Prostate gland (tissue), 2 donors: ENCODE measurements at places on chromosomes 4 and X.
A peak's percentile ranks its signal among the peaks of the same experiment; 100 is the strongest.

GRCh38 chr4:32161392-32161791 lies 1441.2 kb downstream of the PCDH7 start:
- DNase-seq: no peak

DNA sequence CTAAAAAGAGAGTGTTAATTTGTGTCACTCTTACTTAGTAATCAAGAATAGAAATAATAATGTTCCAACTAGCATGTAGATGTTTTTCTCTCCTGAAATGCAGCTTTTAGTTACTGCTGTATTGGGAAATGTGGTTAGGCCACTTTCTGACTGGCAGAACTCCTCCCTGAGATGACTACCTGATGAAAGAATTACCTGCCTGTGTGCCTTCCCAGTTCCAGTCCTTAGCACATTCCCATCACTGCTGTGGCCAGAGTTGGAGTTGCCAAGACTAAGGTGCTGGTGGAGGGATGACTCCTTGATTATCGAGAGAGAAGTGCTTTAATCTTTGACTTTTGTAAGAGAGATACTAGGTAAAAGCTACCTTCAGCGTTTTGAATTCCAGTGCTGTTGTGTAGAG lies 9.5 kb downstream of the GAB1 start:
- DNase-seq: peak; percentile 42

DNA sequence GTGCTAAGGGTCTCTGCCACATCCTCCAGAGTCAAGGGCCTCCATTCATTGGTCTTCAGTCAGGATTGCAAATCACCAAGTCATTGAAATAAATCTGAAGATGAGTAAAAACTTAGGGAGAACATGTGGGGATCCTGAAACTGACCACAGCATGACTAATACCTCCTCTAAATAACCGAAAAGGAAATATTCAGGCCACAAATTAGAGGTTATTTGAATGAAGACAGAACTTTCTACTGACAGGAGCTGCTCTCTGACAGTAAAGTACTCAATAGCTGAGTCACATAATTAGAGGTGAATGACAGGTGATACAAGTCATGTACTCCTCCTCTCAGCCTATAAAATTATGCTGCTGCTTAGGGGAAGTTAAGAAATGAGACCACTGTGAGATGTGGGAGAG lies 240.2 kb upstream of the F9 start:
- no peak for DNase-seq

- no peak for DNase-seq
Measured at GRCh38 chr4:109645874-109646710, 57.2 kb downstream of the CASP6 start.

- DNase-seq: no peak
Measured at GRCh38 chr4:118254368-118254767, 98.4 kb downstream of the PRSS12 start.

- DNase-seq: no peak
Measured at GRCh38 chr4:67460574-67460973, 84.7 kb downstream of the CENPC start.

DNA sequence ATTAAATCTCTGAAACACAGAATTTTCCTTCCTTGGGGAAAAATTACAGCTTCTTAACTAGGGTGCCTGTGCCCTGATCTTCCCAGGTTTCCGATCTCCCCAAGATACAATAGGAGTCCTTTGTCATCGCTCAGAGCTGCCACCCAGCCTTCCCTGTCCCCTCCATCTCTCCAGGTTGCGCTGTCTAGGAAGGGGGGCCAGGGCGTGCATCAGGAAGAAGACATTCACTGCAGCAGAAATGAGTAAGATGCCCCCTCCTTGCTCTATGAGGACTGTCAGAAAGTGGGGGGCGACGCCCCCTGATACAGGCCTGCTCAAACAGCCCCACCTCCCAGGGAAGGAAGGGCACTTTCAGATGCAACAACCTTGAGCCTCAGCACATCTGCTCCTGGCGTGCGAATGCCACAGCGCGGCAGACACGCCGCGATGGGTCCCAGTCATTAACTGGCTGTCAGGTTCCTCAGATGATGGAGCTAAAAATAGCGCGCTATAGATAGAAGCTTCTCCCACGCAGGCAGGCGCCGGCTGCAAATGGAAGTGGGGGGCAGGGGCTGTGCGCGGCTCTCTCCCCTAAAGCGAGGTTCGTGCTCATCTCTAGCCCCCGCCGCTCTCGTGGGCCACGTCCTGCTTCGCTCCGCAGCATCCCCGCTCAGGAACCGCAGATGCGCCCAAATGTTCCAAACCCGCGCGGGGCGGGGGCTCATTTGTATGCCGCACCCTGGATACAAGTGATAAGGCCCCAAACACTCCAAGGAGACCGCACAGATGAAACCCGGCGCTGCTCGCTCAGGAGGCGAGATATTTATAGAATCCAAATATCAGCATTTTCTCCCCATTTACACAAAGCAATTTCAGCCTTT lies 57.6 kb upstream of the LGI2 start:
- no peak for DNase-seq

GRCh38 chr4:178136736-178137345 lies 694.6 kb upstream of the AGA start:
- DNase-seq: no peak

DNA sequence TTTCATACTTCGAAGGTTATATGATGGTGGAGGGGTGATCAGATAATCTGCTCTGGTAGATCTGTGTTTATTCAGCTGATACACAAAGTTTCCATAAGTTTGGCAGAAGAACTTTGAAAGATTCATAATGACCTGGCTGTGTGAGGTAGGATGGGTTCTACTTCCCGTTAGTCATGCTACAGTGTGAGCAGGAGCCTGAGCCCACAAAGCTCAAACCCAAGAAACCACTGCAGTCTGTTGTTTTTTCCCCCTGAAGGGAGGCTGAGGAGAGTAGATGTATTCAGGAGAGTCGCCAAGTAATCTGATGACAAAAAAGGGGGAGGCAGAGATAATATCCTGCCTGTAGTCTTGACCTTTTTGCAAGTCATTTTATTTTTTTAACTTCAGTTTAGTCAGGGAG lies 52.8 kb upstream of the PPP3CA start:
- DNase-seq: no peak

- DNase-seq: no peak
Measured at GRCh38 chr4:174629265-174629664, 107.0 kb upstream of the HPGD start.

DNA sequence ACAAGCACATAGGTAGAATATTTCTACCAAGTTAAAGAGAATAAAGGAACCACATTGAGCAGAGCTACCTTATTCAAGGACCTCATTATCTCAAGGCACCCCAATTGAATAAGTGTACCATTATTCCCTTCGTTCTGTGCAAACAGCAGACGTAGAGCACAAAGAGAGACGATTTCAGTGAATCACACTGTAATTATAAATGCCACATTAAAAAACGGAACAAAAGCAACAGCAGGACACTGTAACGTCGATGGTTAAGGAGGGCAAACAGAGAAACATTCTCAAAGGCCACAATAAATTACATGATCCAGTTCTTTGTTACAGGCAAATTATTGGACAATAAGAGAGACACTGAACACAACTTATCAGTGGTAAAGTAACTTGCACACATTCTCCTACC lies 644.1 kb upstream of the TENM3 start:
- no peak for DNase-seq

DNA sequence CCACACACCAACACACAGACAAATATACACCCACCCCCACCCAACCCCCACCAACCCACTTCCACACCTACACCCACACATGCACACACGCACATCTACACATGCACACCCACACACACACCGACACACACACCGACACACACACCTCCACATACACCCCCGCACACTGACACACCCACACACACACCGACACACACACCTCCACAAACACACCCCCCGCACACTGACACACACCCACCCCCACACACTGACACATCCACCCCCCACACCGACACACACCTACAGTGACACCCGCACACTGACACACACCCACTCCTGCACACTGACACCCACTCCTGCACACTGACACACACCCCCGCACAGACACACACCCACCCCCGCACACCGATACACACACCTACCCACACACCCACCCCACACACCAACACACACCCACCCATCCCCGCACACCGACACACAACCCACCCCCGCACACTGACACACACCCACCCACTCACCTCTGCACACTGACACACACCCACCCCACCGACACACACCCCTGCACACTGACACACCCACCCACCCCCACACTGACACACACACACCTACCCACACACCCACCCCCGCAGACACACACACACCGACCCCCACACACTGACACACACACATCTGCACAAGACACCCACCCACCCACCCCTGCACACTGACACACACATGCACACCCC lies 31.1 kb downstream of the FGFRL1 start:
- DNase-seq: no peak

DNA sequence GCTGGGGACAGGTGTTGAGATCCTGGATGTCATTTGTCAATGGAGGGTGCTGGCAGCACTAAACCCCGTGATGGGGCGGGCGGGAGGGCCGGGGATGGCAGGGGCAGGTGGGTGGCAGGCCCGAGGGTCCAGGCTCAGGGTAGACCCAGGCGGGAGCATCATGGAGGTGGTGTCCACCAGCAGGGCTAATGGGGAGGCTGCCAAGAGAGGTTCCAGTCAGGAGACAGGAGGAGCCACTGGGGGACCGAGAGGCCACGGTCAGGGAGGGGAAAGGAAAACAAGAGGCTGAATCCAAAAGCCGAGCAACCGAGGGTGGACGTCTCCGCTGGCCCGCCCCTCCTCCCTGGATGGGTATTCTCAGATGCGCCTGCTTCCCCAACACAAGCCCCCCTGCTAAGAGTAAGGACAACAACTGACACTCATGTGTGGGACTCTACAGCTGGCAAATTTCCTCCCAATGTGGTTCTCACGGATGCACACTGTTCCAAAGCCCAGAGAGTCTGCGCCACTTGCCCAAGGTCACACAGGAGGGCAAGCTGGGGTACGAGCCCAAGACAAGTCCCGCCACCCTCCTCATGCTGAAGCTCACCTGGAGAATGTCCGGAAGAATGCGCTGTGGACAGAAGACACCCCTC lies 132.0 kb downstream of the CPZ start:
- no peak for DNase-seq

- DNase-seq: no peak
Measured at GRCh38 chrX:29496636-29497180, 718.7 kb upstream of the MAGEB2 start.

DNA sequence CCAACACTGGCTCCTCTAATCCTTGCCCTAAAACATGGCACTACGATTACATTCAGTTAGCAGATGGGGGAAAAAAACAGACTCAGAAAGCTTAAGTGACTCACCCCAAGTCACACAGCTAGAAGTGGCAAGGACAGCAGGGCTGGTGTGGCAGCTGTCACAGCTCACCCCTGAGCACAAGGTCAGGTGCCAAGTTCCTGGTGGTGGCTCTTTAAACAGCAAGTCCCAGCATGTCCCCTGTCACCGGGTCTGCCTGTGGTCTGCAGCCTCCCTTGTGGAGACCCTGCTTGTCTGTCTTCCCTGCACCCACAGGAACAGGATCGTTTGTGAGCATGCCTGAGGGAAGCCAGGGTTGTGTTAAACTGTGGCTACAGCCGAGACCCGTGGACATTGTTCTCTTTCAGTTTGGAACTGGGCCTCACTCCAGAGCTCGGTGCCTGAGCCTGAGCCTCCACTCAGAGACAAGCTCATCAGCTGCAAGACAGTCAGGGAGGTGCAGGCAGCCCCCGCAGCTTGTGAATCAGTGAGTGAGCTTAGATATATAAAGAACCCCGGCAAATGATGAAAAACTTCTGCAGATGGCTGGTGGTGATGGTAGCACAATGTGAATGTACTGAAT lies 260.8 kb downstream of the BCOR start:
- DNase-seq: no peak

DNA sequence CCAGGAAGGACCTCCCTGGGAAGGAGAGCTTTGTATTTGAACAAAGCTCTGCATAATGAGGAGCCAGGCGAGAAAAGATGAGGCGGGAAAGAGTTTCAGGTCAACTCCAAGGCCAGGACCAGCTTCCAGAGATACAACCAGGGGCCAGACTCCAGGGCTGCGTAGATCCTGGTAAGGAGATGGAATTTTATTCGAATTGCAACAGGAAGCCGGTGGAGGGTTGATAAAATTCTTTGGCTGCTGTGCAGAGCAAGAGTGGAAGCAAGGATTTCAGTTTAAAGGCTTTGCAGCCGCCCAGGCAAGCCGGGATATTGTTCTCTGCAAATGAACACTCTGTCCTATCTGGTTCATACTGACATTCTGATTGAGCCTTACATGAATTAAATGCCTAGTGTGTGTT lies 40.2 kb upstream of the CBR4 start:
- no peak for DNase-seq

DNA sequence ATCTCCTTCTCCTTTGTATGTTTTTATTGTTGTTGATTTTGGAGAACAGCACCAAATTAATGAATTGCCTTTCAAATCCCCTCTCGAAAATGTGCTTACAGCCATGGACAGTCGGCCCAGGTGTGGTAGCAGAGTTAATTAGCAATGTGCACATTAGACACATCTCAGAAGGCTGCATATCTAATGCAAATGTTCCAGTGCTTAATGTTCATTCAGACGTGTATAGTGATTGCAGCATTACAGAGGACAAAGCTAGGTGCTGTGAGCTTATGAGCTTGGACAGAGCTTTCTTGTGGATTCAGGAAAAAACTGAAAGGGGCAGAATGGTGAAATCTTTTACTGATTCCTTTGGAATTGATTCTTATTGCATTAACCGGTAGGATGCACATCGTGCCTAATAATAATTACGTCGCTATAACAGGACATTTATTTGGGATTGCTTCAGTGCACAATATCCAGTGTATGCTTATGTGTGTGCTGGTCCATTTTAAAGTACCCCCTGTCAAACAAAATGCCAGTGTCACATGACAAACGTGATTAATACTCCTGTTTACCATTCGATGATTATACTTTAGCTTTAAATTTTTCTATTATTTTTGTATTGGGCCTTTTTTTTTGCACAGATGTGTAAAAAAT lies 552.9 kb upstream of the EPHA5 start:
- DNase-seq: no peak

DNA sequence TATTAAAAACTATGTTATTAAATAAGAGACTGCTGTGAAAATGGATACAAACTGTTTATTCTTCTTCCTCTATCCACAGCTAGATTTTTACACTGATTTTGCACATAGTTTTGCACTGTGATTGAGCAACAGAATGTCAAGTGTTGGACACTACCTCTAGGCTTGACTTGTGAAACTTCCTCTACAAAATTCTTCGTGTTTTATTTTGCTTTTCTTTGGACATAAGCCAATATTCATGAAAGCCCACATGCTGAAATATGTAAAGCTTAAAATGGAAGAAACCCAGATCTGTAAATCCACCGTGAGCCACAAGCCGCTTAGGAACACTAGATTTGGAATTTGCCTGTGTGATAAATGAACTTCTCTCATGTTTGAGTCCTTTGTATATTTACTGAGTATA lies 849.4 kb downstream of the FSTL5 start:
- no peak for DNase-seq

- DNase-seq: no peak
Measured at GRCh38 chr4:105107095-105107856, 39.4 kb upstream of the TET2 start.

DNA sequence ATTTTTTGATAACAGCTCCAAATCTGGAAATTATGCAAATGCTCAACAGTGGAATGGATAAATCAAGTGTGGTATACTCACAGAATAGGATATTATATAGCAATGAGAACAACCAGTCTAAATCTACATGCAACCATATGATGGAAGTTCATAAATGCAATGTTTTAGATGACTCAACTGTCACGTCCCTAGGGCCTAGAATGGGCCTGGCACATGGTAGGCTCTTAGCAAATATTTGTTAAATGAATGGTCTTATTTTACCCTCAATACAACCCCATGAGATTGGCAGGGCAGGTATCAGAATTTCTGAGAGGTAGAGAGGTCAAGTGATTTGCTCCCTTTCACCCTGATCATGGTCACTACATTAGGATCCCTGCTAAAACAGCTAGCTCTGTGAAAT lies 14.6 kb upstream of the NKX3-2 start:
- DNase-seq: no peak
